SK-N-SH (cell line): ENCODE measurements at places on chromosomes 6 and 20.

DNA sequence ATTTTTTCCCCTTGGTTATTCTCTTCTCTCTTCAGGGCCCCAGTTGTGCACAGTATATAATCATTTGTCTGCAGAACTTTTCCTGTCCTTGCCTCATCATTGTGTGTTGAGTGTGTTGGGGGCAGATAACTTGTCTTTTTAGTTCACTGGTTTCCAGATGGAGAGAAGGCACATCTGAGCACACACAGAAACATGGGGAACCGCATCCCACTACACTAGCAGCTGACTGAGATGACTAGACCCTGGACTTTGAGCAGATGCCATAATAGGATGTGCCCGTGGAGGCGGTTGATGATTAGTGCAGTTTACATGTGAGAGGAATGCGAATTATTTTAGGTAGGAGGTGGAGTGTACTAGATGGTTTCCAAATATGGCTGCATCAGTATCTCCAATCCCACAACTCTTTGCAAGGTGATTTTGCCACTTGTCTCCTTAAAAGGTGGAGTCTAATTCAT lies 26.5 kb upstream of the SH3BGRL2 start:
- no peak for DNase-seq

DNA sequence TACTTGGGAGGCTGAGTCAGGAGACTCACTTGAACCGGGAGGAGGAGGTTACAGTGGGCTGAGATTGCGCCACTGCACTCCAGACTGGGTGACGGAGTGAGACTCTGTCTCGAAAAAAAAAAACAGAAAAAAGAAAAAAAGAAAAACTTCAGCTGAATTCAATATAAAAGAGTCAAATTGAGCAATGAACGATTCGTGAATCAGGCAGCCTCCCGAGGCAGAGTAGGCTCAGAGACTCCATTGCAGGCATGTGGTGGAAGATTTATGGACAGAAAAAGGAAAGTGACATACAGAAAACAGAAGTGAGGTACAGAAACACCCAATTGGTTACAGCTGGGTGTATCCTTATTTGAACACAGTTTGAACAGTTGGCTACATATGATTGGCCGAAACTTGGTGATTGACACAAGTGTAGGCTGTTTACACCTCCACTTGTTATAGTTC lies 56.3 kb downstream of the HLA-DPB1 start:
- no peak for DNase-seq

GRCh38 chr6:6219716-6220115 lies 100.7 kb downstream of the F13A1 start:
- no peak for DNase-seq

DNA sequence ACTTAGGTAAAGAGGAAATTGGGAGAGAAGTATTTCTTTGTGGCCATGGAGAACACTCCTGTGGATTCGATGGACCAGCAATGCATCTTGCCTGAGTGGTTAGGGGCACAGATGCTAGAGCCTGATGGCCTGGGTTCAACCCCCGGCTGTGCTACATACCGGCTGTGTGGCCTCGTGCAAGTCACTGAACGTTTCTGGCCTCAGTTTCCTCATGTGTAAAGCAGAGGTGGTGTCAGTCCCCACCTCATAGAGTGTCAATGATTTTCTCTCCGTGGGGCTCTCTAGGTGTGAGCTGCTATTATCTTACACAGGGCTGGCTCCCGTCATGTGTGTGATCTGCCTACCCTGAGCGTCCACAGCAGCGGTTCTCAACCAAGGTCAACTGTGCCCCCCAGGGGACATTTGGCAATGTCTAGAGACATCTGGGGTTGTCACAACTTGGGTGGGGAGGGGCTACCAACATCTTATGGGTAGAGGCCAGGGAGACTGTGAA lies 50.0 kb upstream of the PTPN1 start:
- DNase-seq: no peak

DNA sequence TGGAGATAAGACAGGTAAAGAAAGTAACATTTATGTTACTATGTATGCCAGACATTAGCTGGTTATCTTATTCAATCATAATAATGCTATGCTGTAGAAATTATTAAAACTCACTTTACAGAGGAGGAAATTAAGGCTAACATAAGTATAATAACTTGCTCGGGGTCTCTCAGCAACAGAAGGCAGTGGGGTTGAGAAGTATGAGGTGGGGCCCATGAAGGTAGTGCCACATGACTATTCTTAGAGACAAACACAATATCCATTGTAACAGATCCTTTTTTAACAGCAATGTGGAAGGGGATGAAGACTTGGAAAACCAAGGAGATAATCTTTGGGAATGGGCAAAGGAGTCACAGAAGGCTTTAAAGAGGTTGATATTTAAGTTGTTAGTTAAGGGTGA lies 11.5 kb downstream of the REV3L start:
- DNase-seq: no peak

- peak; percentile 83 for DNase-seq
Measured at GRCh38 chr6:17986656-17987446, 584 bp downstream of the KIF13A start.

- DNase-seq: no peak
Measured at GRCh38 chr6:136757150-136757549, 35.1 kb downstream of the MAP3K5 start.

- peak; percentile 24 for DNase-seq
Measured at GRCh38 chr6:154993710-154994109, 1.4 kb upstream of the TIAM2 start.

- DNase-seq: no peak
Measured at GRCh38 chr6:33203443-33204164, 851 bp upstream of the HSD17B8 start.

DNA sequence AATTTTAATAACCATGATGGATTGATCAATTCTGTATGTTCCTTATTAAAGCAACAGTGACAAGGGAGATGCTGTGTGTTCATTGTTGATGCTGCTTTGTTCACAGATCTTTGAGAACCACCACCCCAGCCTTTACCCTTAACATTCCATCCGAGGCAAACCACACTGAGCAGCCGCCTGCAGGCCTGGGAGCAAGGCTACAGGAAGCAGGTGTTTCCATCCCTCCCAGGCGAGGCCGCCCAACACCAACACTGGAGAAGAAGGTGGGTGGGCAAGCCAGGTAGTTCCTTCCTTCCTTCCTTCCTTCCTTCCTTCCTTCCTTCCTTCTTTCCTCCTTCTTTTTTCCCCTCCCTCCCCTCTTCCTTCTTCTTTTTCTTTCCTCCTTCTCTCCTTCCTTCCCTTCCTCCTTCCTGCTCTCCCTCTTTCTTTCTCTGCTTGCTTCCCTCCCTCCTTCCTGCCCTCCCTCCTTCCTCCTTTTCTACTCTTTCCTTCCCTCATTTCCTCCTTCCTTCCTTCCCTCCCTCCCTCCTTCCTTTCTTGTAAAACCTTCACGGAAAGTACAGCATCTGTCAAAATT lies 13.7 kb downstream of the TTLL2 start:
- DNase-seq: no peak

GRCh38 chr20:8049310-8049709 lies 29.7 kb upstream of the TMX4 start:
- no peak for DNase-seq

- peak; percentile 64 for DNase-seq
Measured at GRCh38 chr6:7267466-7268091, 45.4 kb downstream of the SSR1 start.

DNA sequence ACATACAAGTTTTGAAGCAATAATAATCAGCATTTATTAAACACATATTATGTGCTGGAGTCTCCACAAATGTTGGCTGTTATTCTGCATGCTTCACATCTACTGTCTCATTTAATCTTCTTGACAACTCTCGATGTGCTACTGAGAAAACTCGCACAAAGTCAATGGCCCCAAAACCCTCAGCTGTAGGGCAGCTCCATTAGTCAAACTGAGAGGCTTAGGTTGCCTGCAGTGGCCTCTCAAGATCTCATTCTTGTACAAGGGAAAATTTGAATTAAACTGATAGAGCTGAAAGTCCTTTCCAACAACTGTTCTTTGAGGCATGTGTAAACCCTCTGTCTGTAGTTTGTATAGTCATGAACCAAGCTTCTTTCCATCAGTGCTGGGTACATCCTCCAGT lies 49.8 kb downstream of the MBOAT1 start:
- DNase-seq: no peak

GRCh38 chr6:33172688-33173534 lies 19.4 kb downstream of the COL11A2 start:
- DNase-seq: no peak

- DNase-seq: no peak
Measured at GRCh38 chr6:132872923-132873322, 58.6 kb downstream of the RPS12 start.

- no peak for DNase-seq
Measured at GRCh38 chr6:30543821-30544220, 12.5 kb downstream of the GNL1 start.

DNA sequence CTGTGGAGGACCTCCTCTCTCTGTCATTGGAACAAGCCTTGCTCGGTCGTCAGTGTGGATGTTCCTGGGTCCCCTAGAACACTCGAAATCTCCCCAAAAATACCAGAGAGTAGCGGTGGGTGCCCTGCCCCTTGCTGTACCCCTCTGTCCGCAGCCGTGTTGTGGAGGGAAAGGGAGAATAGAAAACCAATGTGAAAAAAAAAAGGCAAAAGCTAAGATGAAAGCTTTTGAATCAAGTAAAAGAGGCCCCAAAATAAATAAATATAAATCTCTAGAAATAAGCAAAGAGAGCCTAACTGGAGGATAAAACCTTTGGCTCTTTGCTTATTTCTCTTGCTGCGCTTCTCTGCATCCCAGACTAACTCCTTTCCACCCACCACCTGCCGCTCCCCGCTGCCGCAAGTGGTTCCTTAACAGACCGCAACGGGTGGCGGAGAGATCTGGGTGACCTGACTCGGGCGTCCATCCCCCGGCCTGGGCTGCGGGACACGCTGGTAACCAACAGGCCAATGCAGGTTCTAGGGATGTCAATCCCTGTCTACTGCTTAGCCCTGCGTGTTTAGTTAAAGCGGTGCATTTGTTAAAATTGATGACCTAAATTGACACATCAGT lies 110.0 kb downstream of the GPX5 start:
- DNase-seq: peak; percentile 81

GRCh38 chr6:135479601-135480000 lies 17.9 kb downstream of the AHI1 start:
- DNase-seq: no peak

DNA sequence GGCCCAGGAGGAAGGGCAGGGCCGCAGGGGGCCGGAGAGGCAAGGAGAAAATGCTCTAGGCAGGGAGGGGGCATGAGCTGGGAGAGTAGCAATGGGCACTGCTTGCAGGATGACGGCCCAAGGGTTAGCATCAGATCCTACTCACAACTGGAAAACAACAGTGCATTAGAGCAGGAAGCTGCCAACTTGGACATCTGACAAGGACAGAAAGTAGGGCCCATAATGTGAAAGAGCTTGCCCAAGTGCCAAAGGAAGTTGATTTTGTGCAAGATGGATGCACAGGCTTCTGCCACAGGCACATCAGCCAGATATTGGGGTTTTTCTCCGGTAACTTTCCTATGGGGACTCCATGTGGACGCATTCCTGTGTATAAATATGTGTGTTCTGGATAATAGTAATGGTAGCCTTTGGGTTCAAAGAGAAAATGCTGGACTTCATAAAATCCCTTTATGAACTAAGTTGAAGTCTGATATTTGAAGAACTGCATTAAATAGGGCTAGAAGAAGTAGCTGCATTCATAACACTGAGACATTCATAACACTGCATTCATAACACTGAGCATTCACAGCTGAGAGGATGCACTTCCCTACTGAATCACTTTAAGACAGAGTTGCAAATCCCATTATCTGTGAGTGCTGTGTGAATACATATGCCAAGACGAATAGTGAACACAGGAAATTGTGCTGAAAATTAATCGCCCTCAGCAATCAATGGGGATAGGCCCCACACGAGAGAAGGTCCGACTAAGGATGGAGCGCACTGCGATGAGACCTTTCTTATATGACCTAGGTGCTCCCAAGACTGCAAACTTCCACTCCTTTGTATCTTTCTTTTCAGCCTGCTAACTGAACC lies 235.6 kb upstream of the PRDM1 start:
- no peak for DNase-seq

- no peak for DNase-seq
Measured at GRCh38 chr6:91130126-91130525, 543.3 kb upstream of the MAP3K7 start.

- DNase-seq: no peak
Measured at GRCh38 chr6:139017227-139017626, 11.3 kb upstream of the ABRACL start.

DNA sequence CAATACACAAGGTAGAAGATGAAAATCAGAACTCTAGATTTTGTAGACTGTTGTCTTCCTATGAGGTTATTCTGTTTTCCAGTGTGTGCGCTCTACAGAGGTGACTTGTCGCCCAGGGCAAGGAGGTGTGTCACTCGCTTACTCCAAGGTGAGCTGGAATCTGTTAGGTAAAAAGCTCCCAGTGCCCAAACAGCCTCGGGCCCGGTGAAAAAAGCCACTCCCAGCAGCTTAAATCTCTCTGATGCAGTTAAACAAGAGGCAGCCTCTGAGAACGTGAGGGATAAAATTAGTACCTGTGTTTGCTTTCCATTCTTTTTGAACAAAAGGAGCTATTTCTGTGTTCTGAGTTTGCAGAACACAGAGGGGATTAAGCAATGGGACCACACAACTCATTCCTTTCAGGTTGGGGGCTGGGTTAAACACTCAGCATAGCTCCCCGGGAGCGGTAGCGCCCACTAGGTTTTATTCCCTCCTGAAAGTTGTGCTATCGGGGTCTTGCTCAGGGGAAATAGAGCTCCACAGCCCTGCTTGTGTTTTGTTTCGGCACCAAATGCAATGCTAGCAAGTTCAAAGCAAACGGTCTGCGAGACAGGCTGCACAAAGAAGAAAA lies 181.2 kb downstream of the FOXA2 start:
- DNase-seq: no peak

- no peak for DNase-seq
Measured at GRCh38 chr20:38755324-38755910, 7.2 kb downstream of the ACTR5 start.

DNA sequence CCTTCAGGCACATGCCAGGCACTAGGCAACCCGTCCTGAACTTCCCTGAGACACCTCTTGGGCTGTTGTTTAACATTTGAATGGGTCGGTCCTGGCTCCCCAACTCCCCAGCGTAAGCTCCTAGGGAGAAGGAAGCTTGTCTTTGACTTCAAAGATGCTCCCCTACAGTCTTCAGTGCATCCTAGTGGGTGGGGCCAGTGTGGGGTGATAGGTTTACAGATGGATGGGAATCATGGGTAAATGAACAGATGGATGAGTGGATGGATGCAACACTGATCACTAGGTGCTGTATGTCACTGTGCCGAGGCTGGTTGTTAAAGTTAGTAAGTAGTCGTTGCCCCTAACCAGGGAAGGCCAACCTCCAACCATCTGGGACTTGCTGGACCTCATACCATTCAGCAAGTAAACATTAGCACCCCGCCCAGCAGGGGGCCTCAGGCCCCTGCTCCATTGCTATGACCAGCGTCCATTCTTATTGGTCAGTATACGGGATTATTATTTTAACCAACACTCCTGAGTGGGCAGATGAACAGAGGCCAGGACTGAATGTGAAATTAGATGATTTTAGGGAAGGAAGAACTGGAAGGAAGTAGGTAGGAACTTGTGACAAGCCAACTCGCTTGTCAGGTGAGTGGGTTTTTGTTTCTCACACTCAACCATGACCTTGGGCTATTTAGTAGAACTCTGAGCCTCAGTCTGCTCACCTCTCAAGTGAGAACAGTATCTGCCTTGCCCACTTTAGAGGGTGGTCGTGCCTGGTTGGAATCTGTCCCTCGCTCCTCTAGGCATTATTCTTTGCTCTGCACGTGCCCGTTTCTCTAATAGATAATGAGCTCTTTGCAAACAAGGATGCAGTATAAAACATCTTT lies 82.9 kb upstream of the FOXP4 start:
- peak; percentile 83 for DNase-seq

GRCh38 chr6:106145144-106145543 lies 59.0 kb downstream of the PRDM1 start:
- no peak for DNase-seq

GRCh38 chr20:24522452-24523330 lies 53.3 kb downstream of the SYNDIG1 start:
- DNase-seq: no peak

GRCh38 chr6:169714595-169714994 lies 9.7 kb downstream of the PHF10 start:
- DNase-seq: no peak
